A549 treated with DMSO at 1 μM for 4 hours (cell line): ENCODE measurements at places on chromosomes 7 and 10. TPM values are rescaled to one million over a fixed set of nuclear protein-coding genes. Genes with fewer than 3 reads are reported as not detected.

Gene SEMA3C
- 46.4 to 76.0 TPM (median 61.3 TPM) in 5 replicates for total RNA-seq

Gene AKR1C8
- total RNA-seq: 0.32 to 0.49 TPM in 2 of 5 replicates, not detected in the others

Gene STX1A
- 60.0 to 84.0 TPM (median 75.3 TPM) in 5 replicates for total RNA-seq

Gene CDK14
- 0.08 to 0.37 TPM (median 0.31 TPM) in 5 replicates for total RNA-seq

Gene ARHGEF35
- total RNA-seq: 0.23 to 0.44 TPM (median 0.38 TPM) in 5 replicates

Gene OR6V1
- not detected in 5 replicates for total RNA-seq

Gene EPO
- total RNA-seq: 0.07 to 0.09 TPM in 2 of 5 replicates, not detected in the others

Gene PRRT4
- 0.19 to 0.43 TPM (median 0.37 TPM) in 5 replicates for total RNA-seq

Gene TTYH3
- 49.0 to 70.3 TPM (median 56.4 TPM) in 5 replicates for total RNA-seq

Gene NANOS1
- total RNA-seq: 2.4 to 3.1 TPM (median 2.8 TPM) in 5 replicates

Gene CPXM2
- 0.02 TPM in 1 of 5 replicates, not detected in the others for total RNA-seq

Gene PRLHR
- not detected in 5 replicates for total RNA-seq

Gene NUPR2
- not detected in 5 replicates for total RNA-seq

Gene CUBN
- 0.11 to 0.25 TPM (median 0.14 TPM) in 4 of 5 replicates, not detected in the other for total RNA-seq

Gene TCAF2
- total RNA-seq: 0.20 to 0.37 TPM (median 0.30 TPM) in 5 replicates

Gene LIPK
- total RNA-seq: not detected in 5 replicates

Gene AGR3
- 0.39 TPM in 1 of 5 replicates, not detected in the others for total RNA-seq

Gene MACC1
- total RNA-seq: not detected in 5 replicates

Gene PTN
- total RNA-seq: not detected in 5 replicates

Gene NRP1
- 82.5 to 109 TPM (median 106 TPM) in 5 replicates for total RNA-seq

Gene ATP6V1F
- 230 to 302 TPM (median 244 TPM) in 5 replicates for total RNA-seq

Gene CYP3A7
- total RNA-seq: not detected in 5 replicates

Gene HMX2
- total RNA-seq: 0.06 to 0.27 TPM (median 0.15 TPM) in 4 of 5 replicates, not detected in the other

Gene HSPB1
- 667 to 1,061 TPM (median 898 TPM) in 5 replicates for total RNA-seq

Gene SLC26A5
- total RNA-seq: not detected in 5 replicates

Gene ZNF212
- total RNA-seq: 11.5 to 15.0 TPM (median 12.8 TPM) in 5 replicates
